A549 treated with DMSO at 1 μM for 4 hours (cell line): ENCODE measurements at places on chromosomes 7 and 10. TPM values are rescaled to one million over a fixed set of nuclear protein-coding genes. Genes with fewer than 3 reads are reported as not detected.

Gene NCF1
- 0.14 TPM in 1 of 5 replicates, not detected in the others for total RNA-seq

Gene GDF2
- not detected in 5 replicates for total RNA-seq

Gene TCERG1L
- not detected in 5 replicates for total RNA-seq

Gene CALML3
- not detected in 5 replicates for total RNA-seq

Gene LEP
- total RNA-seq, result not detected in 5 replicates

Gene HTR5A
- not detected in 5 replicates for total RNA-seq

Gene CALN1
- total RNA-seq, result not detected in 5 replicates

Gene PDLIM1
- 149 to 158 TPM (median 156 TPM) in 5 replicates for total RNA-seq

Gene NEBL
- total RNA-seq, result 2.7 to 6.5 TPM (median 4.6 TPM) in 5 replicates

Gene PVRIG
- total RNA-seq, result not detected in 5 replicates

Gene UNCX
- total RNA-seq, result 0.07 to 0.08 TPM in 2 of 5 replicates, not detected in the others
